NCI-H524 treated with DMSO at 0.1 percent for 48 hours (cell line): ENCODE measurements at places on chromosomes 16 and 17.
A peak's percentile ranks its signal among the peaks of the same experiment; 100 is the strongest.

GRCh38 chr17:54891176-54891821 is 9.4 kb upstream of the TOM1L1 start:
- peak; percentile 22 for DNase-seq

DNA sequence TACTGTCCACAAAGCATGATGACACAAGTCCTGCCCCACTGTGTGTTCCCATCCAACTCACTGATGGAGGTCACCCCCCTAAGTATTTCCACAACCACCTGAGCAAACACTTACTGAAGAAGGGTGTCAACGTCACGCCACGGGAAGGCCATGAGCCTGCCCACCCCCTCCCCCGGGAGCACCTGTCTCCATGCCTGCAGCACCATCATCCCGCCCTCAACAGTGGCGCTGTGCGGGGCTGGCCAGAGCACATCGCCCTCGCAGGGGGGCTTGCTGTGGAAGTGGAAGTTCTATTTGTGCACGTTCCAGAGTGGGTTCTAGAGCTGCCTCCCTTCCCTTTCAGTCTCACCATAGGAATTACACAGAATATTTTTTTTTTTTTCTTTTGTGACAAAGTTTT is 4.3 kb upstream of the MBTPS1 start:
- DNase-seq, result no peak

DNA sequence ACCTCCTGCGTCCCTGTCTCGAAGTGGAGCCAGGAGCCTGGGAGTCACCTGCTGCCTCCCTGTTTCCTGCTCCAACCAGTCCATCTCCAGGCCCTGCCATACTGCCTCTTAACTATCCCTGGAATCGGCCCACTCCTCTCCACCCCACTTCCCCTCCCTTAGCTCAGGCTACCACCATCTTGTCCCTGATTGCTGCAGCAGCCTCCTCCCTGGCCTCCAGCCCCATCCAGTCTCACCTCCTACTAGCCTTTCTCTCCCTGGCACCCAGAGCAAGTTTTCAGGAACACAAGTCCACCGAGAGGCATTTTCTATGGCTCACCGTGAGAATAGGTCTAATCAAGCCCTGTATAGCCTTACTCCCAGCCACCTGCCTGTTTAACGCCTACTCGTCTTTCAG is 865 bp upstream of the CAMKK1 start:
- no peak for DNase-seq

DNA sequence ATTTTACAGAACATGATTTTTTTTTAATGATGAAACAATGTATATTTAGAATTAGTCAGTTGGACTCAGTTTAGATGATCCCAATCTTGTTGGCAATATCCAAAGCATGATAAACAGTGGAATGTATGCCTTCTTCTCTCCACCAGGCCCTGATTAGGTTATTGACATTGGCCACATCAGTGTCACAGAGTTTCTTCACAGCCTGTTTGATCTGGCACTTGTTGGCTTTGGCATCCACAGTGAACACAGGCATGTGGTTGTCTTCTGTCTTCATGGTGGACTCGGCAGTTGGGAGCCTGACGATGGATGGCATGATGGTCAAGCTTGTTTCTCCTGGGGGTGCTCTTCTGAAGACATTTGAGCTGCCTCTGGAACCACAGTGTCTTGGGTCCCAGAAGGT is 317.5 kb downstream of the PMP22 start:
- DNase-seq, result no peak

- DNase-seq, result no peak
Observed at GRCh38 chr16:57998486-57998885, 2.0 kb downstream of the ZNF319 start.

- DNase-seq, result no peak
Observed at GRCh38 chr17:6524520-6524919, 31.8 kb downstream of the PITPNM3 start.

DNA sequence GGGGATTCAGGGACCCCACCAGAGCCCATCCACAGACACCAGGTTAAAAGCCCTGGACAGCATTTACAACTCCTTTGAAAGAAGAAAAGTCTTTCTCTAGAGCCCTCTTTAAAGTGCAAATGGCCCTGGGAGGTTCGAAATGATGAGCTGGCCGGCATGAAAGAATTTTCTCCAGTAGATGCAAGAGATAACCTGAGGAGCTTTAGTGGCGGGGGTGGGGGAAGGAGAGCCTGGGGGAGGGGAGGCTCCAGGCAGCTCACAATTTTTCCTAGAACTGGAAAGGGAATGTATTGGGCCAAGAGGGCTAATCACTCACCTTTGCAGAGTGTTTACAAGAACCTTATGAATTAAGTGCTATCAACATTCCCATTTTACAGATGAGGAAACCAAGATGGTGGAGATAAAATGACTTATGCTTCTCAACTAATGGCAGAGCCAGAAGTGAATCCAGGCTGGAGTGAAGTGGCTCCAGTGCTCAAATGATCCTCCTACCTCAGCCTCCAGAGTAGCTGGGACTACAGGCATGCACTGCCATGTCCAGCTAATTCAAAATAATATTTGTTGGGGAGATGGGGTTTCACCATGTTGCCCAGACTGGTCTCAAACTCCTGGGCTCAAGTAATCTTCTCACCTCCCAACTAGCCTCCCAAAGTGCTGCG is 4.2 kb upstream of the CDH1 start:
- DNase-seq, result no peak

DNA sequence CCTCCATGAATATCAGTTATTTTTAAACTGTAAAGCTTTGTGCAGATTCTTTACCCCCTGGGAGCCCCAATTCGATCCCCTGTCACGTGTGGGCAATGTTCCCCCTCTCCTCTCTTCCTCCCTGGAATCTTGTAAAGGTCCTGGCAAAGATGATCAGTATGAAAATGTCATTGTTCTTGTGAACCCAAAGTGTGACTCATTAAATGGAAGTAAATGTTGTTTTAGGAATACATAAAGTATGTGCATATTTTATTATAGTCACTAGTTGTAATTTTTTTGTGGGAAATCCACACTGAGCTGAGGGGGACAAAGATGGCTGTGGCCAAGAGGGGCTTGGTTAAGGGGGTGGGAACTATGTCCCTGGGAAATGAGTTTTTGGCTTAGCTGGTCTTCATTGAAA is 2.3 kb downstream of the CCL11 start:
- no peak for DNase-seq

- no peak for DNase-seq
Observed at GRCh38 chr17:19904412-19904811, 36.7 kb upstream of the ULK2 start.

DNA sequence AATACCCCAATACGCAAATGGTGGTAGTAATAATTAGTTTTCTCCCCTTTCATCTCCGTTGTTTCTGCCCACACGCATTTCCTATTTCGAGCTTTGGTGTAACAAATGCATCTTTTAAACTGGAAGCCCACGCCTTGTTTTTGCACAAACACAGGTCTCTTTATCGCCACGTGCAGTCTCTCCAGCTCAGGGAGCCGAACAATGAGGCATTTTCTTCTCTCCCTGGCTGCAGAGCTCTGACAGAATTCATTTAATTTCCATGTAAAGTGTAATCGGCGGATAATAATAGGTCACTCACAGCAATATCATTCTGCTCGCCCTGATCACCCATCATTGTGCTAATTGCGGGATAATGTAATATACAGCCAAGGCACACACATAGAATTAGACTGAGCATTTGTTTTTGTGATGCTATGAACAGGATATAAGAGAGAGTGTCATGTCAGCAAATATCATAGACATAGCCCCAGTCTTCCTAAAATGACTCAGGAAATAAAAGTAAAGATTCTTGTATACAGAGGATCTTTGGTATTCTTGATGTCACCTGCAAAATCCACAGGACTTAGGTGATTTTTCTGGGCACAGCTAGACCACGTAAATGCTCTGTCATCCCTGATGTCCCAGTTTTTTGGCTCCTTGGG is 452.6 kb upstream of the CDH11 start:
- DNase-seq, result no peak

- no peak for DNase-seq
Observed at GRCh38 chr16:80120899-80121521, 419.8 kb upstream of the DYNLRB2 start.
